Activated CD4-positive, alpha-beta T cell treated with anti-CD3 and anti-CD28 coated beads for 36 hours (primary cell): ENCODE measurements at places on chromosomes 2 and 18. TPM values are rescaled to one million over a fixed set of nuclear protein-coding genes. Genes with fewer than 3 reads are reported as not detected.

- H3K27me3 ChIP-seq, result no peaks in the 10 kb centered on the region
- H3K4me1 ChIP-seq, result no peaks in the 10 kb centered on the region
- H3K36me3 ChIP-seq, result no peaks in the 10 kb centered on the region
- H3K4me3 ChIP-seq, result no peak overlapping the region
Observed at GRCh38 chr2:207813942-207814341, 44.2 kb upstream of the FZD5 start.

DNA sequence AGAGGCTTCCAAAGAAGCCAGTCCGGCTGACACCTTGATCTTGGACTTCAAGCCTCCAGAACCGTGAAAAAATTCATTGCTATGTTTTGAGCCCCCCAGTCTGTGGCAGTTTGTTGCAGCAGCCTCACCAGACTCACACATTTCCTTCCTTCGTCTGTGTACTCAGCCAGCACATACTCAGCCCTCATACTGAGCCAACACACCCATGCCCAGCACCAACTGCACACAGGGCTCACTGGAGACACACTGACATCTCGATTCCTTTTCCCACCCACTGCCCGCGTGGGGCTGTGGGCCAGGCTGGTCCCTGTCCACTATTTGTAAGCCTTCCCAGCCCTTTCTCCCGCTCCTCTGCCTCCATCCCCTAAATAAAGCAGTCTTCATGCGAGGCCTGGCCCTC is 24.1 kb upstream of the NMUR1 start:
- H3K27me3 ChIP-seq, result peaks cover 3% of the 10 kb centered on the region
- no peak overlapping the region for H3K4me3 ChIP-seq
- peaks cover 12% of the 10 kb centered on the region for H3K4me1 ChIP-seq
- H3K27ac ChIP-seq, result no peak overlapping the region

DNA sequence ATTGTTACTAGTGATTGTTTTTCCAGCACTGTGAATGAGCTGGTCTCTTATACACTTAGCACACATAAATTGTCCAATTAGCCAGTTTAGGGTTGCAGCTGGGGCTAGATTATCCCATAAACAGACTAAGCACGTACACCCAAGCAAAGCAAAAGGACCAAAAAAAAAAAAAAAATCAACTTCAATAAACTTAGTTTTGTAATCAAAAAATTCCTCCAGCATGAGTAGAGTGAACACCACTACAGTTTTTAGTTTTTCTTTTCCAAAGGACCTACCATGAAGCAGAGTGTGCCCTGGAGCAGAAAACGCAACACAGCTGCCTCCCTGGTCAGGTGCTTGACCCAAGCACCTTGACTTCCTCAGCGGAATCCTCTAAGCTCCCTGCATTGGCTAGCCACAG is 249.4 kb upstream of the SLC14A2 start:
- no peak overlapping the region for H3K4me3 ChIP-seq
- no peak for DNase-seq
- H3K27ac ChIP-seq, result no peak overlapping the region
- H3K27me3 ChIP-seq, result peaks cover 13% of the 10 kb centered on the region

DNA sequence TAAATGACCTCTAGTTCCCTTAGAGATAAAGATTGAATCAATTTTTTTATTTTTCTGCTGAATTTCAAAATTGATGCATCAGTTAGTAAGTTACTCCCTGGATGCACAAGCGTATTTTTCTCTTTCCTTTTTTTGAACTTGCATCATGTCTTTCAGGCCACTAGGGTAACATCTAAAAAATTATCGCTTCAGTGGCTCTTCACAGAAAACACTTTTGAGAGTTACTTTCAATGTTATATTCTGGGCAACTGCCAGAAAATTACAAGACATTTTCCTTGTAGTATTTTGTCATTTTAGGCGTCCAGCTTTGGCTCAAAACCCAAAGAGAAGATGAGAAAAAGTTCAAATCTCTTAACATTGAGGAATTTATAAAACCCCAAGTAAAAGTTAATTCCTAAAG is 59.8 kb downstream of the DSEL start:
- H3K4me3 ChIP-seq, result no peak overlapping the region
- peaks cover 2% of the 10 kb centered on the region for H3K27me3 ChIP-seq
- H3K36me3 ChIP-seq, result no peaks in the 10 kb centered on the region
- peaks cover 7% of the 10 kb centered on the region for H3K4me1 ChIP-seq
- DNase-seq, result no peak

GRCh38 chr2:106800976-106801655 is 84.9 kb downstream of the ST6GAL2 start:
- H3K4me3 ChIP-seq, result no peak overlapping the region
- H3K27ac ChIP-seq, result no peak overlapping the region
- no peaks in the 10 kb centered on the region for H3K36me3 ChIP-seq
- no peaks in the 10 kb centered on the region for H3K4me1 ChIP-seq
- DNase-seq, result no peak

Gene CD302
- 0.47 TPM for total RNA-seq

Gene SLC35G4
- not detected for total RNA-seq

Gene TUBA4B
- total RNA-seq, result not detected

Gene DPP4
- total RNA-seq, result 15.9 TPM
